ENCODE measurements at places on chromosomes 1 and 21.
A peak's percentile ranks its signal among the peaks of the same experiment; 100 is the strongest.

DNA sequence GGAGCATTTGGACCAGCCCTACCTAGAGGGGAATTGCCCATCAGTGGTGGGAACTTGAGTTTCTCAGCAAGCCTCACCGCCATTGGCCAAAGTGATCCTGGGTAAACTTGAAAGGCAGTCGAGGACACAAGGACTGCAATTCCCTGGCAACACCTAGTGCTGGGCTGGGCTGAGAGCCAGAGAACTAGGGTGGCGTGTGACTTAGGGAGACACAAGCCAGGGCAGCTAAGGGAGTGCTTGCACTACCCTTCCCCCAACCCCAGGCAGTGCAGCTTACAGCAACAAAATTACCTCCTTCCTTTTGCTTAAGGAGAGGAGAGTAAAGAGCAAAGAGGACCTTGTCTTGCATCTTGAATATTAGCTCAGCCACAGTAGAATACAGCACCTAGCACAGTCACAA lies 176.9 kb upstream of the PRMT6 start:
- no peak for DNase-seq

DNA sequence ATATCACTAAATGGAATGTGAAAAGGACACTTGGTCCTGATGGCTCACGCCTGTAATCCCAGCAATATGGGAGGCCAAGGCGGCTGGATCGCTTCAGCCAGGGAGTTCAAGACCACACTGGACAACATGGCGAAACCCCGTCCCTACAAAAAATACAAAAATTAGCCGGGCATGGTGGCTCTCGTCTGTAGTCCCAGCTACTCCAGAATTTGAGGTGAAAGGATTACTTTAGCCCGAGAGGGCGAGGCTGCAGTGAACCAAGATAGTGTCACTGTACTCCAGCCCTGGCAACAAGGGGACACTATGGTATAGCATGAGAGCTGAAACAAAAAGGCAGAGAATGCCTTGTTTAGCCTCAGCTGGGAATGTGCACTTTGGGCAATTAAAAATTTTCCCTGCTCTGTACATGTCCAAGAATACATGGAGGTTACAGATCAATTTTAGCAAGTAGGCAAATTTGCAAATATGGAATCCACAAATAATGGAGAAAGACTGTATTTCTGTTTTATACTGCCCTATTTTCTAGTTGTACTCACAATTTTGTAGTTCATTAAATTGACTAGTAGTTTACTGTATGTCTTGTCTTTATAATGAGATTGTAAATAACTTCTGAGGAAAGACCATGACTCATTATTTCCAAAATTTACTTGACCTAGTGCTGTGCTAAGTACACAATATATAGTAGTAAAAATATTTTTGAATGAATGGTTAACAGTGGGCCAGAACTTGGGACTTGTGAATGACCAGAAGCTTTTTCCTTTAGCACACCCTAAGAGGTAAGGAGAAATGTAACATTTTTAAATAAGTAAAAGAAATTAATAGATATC lies 2.0 kb upstream of the ANGEL2 start:
- DNase-seq: no peak

DNA sequence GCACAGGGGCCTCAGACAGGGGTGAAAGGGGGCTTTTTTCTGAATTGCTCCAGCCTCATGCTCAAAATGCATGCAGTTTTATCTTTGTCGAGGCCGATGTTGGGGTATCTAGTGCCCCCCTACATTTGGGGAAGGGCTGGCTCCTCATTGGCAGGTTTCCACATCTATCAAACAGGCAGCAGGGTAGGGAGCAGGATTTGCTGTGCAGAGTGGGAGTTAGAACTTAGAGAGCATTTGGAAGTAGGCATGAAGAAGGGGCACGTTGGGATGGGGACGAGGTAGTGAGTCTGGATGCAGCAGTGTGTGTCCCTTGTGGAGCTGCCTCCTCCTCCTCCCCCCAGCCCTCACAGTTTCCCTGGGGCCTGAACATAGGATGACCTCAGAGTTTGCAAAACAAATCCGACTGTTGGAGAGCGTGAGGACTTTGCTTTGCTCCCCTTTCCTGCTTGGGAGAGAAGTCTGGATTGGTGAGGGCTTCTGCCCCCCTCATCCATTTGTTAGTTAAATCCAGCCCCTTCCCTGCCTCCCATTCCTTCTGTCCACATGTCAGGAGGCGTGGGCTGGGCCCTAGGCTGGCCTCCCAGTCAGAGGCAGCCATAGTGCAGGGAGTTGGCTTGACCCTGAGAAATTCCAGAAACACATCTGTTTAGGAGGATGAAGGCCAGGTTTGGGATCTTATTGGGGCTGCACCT lies 36.9 kb upstream of the GPR37L1 start:
- no peak for DNase-seq

GRCh38 chr1:37731312-37732019 lies 33.5 kb downstream of the EPHA10 start:
- no peak for DNase-seq

- no peak for DNase-seq
These were observed 243.0 kb downstream of the KAZN start for GRCh38 chr1:14841456-14841855.

DNA sequence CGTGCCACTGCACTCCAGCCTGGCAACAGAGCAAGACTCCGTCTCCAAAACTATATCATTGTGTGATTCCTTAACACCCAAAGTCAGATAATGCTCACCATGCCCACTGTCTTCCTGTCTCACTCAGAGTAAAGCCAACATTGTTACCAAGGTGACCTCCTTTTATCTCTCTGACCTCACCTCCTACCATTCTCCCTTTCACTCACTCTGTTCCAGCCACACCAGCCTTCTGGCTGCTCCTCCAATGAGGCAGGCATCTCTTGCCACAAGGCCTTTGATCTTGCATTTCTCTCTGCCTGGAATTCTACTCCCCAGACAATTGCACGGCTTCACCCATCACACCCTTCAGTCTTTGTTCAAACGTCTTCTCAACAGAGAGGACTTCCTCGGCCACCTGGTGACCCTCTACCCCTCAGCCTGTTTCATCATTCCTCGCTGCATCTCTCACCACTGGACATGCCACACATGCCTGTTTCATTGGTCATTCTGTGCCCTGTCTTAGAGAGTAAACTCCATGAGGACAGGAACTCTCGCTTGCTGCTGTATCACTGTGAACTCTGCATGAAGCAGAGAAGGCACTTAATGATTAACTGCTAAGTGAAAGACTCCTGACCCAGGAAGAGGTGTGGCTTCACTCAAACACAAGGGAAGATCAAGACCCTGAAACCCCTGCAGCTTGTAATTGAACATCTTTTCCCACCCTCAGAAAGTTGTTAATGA lies 67.1 kb upstream of the CAPZB start:
- DNase-seq: no peak

DNA sequence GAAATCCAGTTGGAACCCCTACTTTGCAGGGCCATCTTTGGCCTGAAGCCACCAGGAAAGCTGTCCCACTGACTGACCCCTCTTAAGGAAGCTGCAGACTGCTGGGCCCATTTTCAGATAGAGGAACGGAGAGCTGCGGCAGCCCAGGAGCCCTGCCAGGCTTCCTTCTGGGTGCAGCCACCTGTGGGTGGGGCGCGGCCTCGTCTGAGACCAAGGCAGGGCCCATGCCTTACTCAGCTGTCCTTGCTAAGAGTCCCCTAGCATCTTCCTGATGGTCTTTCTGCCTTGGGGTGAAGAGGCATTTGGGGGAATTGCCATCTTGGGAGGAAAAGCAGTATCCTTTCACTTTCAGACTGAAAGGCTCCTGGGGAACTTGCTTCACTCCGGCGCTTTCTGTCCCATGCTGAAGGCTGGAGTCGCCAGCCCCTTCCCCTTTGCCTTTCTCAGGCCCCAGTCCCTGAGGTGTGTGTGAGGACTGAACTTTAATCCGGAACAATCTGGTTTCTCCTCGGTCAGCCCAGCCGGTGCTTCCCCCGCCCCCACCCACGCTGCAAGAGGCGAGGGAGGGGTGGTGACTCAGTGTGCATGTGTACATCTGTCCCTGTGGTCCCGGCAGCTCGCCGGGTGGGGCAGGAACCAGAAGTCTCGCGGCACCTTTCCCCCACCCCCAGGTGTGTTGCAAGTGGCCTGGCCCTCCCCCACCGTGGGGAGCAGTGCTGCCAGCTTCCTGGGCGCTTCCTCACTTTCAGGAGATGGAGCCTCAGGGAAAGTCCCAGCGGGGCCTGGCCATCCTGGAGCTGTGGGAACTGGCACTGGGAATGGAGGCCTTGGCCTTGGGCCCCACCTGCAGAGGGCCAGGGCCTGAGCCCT lies 5.1 kb downstream of the ZC3H12A start:
- peak; percentile 89 for DNase-seq

- no peak for DNase-seq
These were observed 15.3 kb upstream of the SRSF4 start for GRCh38 chr1:29196863-29197589.

GRCh38 chr1:195577748-195578147 lies 1030.5 kb downstream of the KCNT2 start:
- DNase-seq: no peak

GRCh38 chr1:100736746-100737145 lies 17.2 kb downstream of the VCAM1 start:
- no peak for DNase-seq

- DNase-seq: no peak
These were observed 67.3 kb downstream of the LAMC1 start for GRCh38 chr1:183090391-183091006.

DNA sequence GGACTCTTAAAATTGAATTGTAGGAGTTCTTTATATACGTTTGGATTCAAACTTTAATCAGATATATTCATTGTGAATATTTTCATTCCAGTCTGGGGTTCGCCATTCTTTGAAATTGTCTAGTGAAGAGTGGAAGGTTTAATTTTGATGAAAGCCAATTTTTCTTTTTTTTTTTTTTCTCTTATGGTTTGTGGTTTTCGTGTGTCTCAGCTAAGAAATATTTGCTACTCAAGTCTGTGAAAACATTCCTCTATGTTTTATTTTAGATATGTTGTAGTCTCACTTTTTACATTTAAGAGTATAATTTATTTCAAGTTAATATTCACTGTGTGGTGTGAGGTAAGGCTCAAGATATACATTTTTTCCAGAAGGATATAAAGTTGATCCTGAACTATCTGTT lies 220.5 kb downstream of the KCNT2 start:
- no peak for DNase-seq

GRCh38 chr1:12715896-12716437 lies at the start of gene AADACL3:
AADACL3 (plus strand) TSS chr1:12716110; CDS start chr1:12716177, 67 bp downstream.
- no peak for DNase-seq

- DNase-seq: no peak
These were observed 116.7 kb downstream of the RHOU start for GRCh38 chr1:228852024-228852423.

GRCh38 chr1:211082824-211083223 lies 51.1 kb downstream of the KCNH1 start:
- no peak for DNase-seq

- DNase-seq: no peak
These were observed 61.8 kb downstream of the MACF1 start for GRCh38 chr1:39266269-39266668.

DNA sequence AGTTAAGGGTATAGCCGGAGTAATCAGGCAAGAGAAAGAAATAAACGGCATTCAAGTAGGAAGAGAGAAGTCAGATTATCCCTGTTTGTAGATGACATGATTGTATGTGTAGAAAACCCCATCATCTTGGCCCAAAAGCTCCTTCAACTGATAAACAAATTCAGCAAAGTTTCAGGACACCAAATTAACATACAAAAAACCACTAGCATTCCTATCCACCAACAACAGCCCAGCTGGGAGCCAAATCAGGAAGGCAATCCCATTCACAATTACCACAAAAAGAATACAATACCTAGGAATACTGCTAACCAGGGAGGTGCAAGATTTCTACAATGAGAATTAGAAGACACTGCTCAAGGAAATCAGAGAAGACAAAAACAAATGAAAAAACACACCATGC lies 45.3 kb downstream of the MAST2 start:
- DNase-seq: no peak

GRCh38 chr1:23013657-23014056 lies 2.0 kb downstream of the TEX46 start:
- DNase-seq: no peak

- DNase-seq: no peak
These were observed 22.1 kb downstream of the TP73 start for GRCh38 chr1:3674100-3675094.

- no peak for DNase-seq
These were observed 70.0 kb downstream of the FAAP20 start for GRCh38 chr1:2124446-2125198.

- no peak for DNase-seq
These were observed 28.5 kb upstream of the CASZ1 start for GRCh38 chr1:10824821-10825540.

DNA sequence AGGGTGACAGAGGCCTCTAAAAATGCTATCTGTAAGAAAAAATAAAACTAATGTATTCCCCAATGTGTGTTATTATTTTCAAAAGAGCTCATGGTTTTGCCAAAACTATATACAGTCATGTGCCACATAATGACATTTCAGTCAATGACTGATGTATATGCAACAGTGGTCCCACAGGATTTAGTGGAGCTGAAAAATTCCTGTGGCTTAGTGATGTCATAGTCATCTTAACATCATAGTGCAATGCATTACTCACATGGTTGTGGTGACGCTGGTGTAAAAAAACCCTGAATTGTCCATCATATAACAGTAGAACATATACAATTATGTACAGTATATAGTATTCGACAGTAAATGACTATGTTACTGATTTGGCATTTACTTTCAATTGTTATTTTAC lies 172.4 kb downstream of the CACNA1E start:
- DNase-seq: no peak

DNA sequence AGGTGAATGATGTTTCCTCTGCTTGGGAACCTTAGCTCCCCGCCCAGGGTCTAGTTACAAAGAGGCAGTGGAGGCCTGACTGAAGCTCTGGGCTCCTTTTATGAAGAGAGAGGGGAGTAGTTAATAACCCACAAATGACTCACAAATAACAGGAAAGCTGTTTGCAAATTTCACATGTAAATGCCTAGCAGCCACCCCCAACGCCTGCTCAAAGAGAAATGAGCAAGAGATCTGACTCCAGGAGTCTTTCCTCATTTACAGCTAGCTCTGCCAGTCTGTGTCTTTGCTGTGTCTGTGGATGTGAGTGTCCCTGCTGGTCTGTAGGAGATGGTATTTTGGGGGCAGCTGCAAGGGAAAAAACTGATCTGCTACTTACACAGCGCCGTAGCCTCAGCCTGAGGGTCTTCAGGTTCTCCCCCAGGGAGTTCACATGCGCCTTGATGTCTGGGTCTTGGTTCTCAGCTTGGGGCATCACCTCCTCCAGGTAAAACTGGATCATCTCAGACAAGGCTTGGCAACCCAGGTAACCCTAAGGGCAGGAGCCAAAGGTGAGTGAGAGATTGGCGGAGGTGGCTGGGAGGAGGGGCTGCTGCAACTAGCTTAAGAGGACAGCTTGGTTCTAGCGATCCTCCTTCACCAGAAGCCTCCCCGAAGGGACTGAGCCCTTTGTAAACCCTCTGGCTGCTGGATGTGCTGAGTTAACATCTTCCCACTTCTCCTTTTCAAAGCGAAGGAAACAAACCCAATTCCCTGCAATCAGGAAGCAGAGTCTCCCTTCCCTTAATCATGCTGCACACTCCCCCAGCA lies at the start of gene IL19:
Gene IL19 (plus strand): TSS at position 243 of the 807 bp plus-strand sequence. CDS start 65,890 bp downstream, outside the sequence.
- no peak for DNase-seq

- DNase-seq: no peak
These were observed 133.9 kb downstream of the ATG4C start for GRCh38 chr1:62917805-62918204.

Measured in activated gamma-delta T cell treated with anti-CD3 and anti-CD28 coated beads, Interleukin-2, amount 50 U/mL, for 16 hours (primary cell).